ENCODE measurements at places on chromosomes 16 and 17.

- peak; percentile 42 for DNase-seq
These were observed 1.2 kb downstream of the DYNLL2 start for GRCh38 chr17:58084317-58084981.

DNA sequence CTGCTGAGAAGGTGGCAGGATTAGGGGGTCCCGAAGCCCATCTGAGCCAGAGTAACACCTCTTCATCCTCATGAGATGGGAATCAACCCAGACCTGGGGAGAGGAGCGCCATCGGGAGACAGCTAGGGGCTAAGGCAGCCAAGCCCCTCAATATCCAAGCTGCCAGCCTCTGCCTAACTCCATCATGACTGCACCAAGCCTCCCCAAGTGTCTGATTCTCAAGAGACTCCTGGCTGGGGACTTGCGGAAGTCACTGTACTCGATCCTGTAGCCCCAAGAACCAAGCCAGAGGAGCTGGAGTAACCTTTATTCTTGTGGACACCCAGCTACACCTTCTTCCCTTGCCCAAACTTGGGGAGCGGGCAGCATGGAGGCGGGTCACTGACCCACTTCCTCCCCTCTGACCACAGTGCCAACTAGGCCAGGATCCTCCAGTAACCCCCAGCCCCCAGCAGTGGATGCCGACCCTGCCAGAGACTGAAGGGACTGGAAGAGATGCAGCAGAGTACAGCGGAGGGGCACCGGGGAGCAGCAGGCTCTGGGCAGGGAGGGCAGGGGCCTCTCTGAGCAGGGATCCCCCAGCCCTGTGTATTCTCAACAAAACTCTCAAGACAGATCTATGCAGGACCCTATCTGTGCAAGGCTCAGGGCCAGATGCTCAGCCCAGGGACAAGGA lies 13.3 kb downstream of the HDAC5 start:
- no peak for DNase-seq

DNA sequence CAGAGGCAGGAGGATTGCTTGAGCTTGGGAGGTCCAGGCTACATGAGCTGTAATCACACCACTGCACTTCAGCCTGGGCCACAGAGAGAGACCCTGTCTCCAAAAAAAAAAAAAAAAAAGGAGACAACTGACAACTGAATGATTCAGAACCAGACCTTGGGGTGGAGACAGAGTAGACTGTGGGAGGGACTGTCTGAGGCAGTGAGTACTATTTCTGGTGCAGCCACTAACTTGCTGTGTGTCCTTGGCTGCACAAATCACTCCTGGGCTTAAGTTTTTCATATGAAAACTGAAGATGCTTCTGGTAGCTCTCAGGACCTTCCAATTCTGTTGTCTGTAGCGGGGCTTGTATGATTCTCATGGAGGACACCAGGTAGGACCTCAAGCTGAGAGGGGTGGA lies 5.8 kb downstream of the ASB16 start:
- DNase-seq: peak; percentile 10

DNA sequence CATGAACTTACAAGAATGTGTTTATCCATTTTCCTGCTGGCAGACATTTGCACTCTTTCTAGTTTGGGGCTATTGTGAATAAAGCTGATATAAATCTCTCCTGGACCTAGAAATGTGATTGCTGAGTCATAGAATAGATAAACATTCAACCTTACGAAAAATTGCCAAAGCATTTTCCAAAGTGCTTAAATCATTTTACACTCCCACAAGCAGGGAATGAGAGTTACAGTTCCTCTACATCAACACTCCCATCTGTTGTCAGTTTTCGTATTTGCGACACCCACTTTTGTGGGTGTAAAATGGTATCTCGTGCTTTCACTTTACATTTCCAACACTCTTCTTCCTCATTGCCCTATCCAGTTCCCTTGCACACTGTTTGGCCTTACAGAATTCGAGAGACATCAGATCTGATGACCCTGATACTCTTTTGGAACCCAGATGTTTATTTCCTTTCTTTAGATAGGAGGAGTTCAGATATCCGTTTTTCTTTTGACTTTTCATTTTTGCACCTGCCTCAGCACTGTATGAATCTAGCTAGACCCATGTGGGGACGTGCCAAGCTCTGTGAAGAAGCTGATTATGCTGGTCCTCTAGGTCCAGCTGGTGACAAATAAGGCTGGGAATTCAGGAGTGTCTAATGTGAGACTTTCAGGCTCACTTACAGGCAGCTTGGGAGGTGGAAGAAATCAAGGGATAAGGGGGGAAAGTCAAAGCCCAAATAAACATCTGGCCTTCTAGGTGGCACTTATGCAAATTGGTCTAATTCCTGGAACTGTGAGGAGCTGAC lies 14.0 kb downstream of the SOX9 start:
- DNase-seq: no peak

DNA sequence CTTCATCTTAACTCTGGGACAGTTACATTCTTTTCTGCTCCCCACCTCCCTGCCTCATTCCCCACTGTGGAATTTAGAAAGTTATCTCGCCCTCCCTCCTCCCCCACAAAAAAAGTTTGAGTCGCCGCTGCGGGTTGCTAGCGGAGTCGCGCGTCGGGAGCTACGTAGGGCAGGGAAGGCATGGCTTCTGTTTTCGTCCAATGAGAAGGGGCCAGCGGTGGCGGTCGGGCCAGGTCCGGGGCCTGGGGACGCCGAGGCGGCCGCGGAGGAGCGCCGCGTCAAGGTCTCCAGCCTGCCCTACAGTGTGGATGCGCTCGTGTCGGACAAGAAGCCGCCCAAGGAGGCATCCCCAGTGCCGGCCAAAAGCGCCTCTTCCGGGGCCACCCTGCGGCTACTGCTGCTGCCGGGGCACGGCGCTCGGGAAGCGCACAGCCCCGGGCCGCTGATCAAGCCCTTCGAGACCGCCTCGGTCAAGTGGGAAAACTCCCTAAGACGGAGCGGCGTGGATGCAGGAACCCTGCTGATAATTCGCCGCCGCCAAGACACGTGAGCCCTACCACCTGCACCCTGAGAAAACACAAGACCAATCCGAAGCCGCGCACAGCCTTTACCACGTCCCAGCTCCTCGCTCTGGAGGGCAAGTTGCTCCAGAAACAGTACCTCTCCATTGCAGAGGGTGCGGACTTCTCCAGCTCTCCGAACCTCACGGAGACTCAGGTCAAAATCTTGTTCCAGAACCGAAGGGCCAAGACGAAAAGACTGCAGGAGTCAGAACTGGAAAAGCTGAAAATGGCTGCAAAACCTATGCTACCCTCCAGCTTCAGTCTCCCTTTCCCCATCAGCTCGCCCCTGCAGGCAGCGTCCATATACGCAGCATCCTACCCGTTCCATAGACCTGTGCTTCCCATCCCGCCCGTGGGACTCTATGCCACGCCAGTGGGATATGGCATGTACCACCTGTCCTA lies 8.9 kb downstream of the OR4D1 start:
- peak; percentile 54 for DNase-seq
